Left forelimb (tissue), 1 donor: ENCODE measurements at places on chromosomes 6 and 20.

- no peak for DNase-seq
Observed at GRCh38 chr6:36312854-36313648, 23.6 kb downstream of the BNIP5 start.

- DNase-seq = no peak
Observed at GRCh38 chr6:13810688-13811446, 3.5 kb downstream of the MCUR1 start.

DNA sequence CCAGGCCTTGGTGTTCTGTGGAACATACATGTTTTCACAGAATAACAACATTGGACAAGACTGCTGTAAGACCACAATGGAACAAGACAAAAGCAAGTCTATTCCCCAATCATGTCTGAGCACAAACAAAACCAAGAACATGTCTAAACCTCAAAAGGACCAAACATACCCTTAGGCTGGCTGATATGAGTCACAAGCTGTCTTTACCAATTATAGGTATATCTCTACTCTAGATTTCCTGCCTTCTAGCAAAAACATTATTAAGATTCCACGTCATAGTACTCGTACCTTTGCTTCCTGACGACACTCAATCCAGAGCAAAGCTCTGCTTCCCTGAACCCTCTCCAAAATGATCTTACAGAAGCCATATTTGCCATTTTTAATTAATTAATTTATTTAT lies 15.4 kb upstream of the L3MBTL1 start:
- DNase-seq = no peak

DNA sequence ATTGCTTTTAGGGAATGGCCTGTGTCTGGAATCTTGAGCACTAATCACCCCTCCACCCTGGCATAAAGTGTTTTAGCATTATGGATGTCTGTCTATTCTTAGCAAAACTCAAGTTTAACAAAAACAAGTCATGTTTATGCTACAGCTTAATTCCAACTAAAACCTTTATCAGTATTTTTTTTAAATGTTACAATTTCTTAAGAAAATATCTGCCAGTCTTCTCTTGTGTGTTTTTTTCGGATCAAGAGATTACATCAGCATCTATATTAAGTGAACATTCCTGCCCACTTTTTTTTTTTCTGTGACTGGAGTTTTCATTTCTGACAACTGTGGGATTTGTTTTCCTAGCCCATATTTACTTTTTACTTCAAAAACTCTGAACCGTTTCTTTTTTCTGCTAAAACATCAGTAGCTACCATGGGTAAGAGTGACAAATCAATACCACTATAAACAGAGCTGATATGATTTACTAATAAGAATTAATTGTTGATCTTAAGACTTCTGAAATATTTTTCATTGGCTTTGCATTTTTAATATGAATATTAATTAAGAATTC lies 94.3 kb downstream of the EDN1 start:
- no peak for DNase-seq

GRCh38 chr20:18647777-18648176 lies 59.9 kb downstream of the DTD1 start:
- no peak for DNase-seq

- DNase-seq = no peak
Observed at GRCh38 chr20:33370291-33370690, 31.0 kb downstream of the CDK5RAP1 start.

- no peak for DNase-seq
Observed at GRCh38 chr6:139923964-139924475, 549.6 kb upstream of the CITED2 start.

- no peak for DNase-seq
Observed at GRCh38 chr20:4013041-4013440, 2.3 kb downstream of the RNF24 start.

GRCh38 chr6:32868257-32868788 lies 14.3 kb downstream of the PSMB9 start:
- peak; percentile 77 for DNase-seq

DNA sequence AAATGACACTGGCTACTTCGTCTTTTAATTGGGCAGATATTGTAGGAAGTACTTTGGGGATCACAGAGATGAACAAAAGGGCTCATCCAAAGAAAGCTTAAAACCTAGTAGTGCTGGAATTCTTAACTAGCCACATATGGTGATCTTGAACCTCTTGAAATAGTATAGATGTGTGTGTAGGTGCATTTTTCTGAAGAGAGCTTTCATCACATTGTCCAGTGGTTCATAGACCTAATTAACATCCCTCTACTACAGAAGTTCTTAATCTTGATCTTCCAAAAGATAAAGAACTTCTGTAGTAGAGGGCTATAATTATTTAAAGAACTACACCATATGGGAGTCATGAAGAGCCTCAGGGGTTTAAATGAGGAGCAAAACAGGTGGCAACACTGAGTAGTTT lies 2.3 kb upstream of the PRIM2 start:
- no peak for DNase-seq

DNA sequence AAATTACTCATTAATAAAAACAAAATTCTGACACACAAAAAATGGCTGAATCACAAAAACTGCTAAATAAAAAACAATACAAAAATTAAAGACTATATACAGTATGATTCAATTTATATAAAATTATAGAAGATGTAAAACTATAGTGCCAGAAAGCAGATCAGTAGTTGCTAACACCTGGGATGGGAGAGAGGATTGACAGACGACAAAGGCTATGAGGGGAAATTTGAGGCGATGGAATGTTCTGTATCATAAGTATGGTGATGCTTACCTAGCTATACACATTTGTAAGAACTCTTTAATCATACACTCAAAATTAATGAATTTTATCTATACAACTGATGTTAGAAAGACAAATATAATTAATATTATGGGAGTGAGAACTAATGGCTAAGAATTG lies 247.9 kb upstream of the GJE1 start:
- DNase-seq = no peak

DNA sequence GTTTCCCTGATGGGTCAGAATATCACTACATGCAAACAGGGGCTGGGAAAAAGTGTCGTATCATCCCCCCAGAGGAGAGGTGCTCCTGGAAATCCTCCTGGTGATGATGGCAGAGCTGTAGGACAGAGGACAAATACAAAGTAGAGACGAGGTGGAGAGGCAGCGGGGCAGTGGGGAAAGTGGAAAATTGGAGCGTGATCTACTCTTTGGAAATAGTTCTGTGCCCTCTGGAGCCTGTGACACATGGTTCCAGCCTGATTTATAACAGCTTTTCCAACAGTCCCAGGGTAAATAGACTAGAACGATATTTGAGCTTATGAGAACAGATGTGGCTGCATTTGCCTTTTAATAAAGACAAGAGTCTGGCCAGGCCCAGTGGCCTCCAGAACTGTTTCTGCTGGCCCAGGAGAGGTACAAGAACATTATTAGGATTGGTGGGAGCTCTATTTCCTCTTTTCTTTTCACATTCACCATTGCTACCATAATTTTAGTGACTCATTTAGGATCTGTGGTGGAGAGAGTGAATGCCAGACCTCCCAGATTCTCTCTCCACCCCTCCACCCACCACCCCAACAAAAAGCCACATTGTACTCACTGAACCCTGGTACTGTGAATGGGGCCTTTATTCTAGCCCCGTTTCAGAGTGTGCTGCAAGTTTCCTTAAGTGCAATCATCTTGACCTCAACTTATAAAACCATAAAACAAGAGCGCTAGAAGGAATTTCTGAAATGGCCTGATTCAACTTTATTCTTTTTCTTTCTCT lies 78.3 kb downstream of the BTBD3 start:
- DNase-seq = no peak

DNA sequence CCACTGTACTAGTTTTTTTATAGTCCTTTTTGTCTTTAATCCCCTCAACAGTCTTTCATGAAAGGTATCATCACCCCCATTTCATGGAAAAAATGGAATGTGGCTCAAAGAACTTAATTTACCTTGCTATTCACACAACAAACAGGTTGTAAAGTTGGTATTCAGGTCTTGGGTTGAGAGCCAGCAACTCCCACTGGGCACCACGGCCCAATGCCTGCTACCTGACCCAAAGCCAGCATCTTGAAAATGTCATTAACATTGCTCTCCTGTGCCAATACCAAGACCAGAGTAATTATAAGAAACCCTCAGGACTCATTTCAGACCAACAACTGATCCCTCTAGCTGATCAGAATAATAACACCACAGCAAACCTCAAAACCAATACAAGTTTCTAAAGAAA lies 75.7 kb downstream of the METTL24 start:
- no peak for DNase-seq

- no peak for DNase-seq
Observed at GRCh38 chr20:17471606-17472187, 59.5 kb downstream of the BFSP1 start.

DNA sequence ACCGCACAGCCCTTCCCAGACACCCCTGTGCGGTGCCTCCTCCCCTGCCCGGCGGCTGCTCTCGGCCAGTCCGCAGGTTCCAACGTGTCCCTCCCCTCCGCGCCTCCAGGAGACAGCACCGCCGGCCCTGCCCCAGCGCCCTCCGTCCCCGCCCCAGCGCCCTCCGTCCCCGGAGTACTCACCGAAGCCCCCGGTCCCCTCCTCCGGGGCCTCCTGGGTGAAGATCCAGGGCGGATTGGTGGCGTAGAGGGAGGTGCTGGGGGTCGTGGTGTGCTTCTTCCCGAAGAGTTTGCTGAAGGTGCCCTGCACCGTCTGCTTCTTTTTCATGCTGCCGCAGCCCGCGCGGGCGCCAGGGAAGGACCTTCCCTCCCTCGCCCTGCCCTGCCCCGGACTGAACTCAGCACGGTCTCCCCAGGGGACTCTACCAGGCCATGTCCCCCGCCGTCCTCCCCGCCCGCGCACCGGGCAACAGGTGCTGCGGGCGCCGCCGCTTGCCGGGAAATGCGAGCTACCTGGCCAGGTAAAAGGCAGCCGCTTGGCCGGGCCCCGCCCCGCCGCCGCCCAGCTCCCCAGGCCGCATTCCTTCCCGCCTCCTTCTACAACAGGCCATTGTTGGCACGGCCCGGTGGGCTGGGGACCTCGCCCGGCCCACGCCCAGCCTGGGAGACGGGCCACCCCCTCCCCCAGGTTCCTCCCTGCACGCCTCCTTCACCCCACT lies at the start of gene C6orf132:
Gene C6orf132 (minus strand): TSS at position 503 of the 718 bp plus-strand sequence. CDS start 176 bp downstream, at position 327.
- no peak for DNase-seq

GRCh38 chr6:53301801-53302537 lies 46.8 kb downstream of the ELOVL5 start:
- no peak for DNase-seq

GRCh38 chr6:38065734-38066305 lies 246.3 kb downstream of the ZFAND3 start:
- DNase-seq = no peak

DNA sequence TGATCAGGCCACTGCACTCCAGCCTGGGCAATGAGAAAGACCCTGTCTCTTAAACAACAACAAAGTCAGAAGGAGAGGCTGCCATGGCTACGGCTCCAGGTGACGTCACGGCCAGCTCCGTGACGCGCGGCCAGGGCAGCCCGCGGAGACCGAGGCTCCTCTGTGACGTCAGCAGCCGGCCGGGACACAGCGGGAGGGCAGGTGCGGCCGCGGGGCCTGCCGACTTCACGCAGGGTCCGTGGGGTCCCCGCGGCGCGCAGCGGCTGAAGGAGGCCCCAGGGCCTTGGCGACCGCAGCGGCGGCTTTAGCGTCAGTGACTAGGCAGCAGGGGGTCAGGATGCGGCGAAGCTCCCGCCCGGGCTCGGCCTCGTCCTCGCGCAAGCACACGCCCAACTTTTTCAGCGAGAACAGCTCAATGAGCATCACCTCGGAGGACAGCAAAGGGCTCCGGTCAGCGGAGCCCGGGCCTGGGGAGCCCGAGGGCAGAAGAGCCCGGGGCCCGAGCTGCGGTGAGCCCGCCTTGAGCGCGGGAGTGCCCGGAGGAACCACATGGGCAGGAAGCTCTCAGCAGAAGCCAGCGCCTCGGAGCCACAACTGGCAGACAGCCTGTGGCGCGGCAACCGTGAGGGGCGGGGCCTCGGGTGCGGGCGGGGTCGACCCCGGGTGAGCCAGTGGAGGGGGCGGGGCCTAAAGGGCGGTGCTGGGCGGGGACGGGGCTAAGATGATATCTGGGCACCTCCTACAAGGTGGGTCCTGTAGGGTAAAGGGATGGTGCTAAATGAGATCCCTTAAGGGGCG lies at the start of gene SPAG4:
Gene SPAG4 (plus strand): TSS at position 163 of the 798 bp plus-strand sequence. CDS start 175 bp downstream, at position 338.
- DNase-seq = peak; percentile 94

GRCh38 chr6:143556529-143556928 lies 45.0 kb upstream of the FUCA2 start:
- DNase-seq = no peak

DNA sequence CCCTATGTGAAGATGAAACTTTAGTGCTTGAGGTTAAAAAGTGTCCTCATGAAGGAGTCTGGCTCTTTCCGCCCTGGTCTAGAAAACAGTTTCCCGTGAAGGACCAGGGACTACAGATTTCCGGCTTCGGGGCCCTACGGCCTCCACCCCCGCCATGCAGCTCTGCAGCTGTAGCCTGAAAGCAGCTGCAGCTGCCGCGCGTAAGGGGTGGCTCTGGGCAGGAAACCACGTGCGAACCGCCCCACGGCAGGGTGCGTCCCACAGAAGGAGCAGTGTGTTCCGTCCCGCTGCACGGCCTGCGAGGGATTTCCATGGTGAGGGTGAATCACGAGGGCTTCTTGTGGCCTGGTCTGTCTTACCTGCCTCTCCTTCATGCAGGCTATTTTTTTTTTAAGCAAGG lies 117.0 kb downstream of the ERMARD start:
- DNase-seq = peak; percentile 72
